GM13977 (cell line): ENCODE measurements at places on chromosomes 2 and 18.

- DNase-seq = no peak
Measured at GRCh38 chr2:48725696-48726494, 29.6 kb downstream of the LHCGR start.

GRCh38 chr18:49444581-49444980, 15.9 kb downstream of the DYM start:
- no peak for DNase-seq

DNA sequence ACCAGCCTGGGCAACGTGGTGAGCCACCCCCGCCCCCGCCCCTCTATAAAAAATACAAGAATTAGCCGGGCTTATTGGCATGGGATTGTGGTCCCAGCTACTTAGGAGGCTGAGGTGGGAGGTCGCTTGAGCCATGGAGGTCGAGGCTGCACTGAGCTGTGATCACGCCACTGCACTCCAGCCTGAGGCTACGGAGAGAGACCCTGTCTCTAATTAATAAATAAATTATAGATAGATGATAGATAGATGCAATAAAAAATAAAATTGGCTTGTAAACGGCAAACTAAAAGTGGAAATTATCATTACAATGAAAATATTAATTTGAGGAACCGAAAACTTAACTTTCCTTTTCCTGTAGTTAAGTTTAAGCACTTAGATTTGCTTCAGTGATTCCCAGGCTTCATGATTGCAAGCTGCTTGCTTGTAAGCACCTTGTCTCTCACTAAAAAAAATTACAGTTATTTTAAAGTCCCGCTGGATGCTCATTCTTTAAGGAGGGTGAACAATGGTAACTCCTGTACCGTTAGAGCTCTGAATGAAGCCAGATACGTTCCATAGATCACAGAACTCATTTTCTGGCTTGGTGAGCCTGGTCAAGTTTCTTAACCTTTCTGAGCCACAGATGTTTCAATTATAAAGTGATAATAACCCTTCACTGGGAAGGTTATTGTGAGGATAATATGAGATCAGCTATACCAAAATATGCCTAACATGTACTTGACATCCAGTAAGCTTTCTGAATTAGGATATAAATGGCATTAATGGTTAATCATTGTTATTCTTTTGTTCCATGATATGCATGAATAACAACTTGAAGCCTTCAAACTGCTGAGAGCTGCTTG, 9.3 kb upstream of the NARS1 start:
- DNase-seq = peak; percentile 63

GRCh38 chr18:74081966-74082741, 65.5 kb downstream of the FBXO15 start:
- peak; percentile 67 for DNase-seq

DNA sequence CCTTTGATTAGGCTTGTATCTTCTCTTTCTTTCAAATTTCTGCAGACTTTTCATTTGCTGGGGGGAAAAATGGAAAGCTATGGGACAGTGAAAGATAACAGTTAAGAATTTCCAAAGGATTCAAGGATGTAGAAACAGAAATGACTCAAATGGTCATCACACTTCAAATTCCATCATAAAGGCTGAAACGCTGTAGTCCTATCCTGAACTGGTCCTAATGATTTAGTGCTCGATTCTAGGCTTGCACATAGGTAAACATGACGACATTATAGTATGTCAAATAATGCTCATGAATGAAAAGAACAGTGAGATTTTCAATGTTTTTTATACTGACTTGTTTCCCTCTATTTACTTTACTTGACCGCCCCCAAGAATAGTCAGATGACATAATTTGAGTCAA, 15.7 kb upstream of the MMADHC start:
- no peak for DNase-seq

DNA sequence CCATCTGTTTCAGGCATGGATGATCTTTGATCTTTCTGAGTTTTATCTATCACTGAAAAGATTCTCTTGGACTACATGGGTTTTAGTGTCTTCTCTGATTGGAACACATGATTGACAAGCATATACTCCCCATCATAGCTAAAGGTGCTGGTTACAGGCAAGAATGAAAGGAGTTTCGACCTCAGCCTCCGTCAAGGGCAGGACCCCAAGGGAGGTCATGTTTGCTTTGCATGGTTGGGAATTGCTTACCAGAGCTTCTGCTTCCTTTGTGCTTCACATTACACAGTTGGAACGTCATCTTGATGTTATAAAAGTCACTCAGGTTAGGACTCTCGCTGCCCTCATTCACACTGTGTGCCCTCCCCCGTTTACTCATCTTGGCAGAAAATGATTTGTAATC, 287.7 kb downstream of the PIK3C3 start:
- no peak for DNase-seq

GRCh38 chr18:2990956-2991640, 21.8 kb downstream of the LPIN2 start:
- no peak for DNase-seq
